ENCODE measurements at places on chromosomes 3 and 15.

DNA sequence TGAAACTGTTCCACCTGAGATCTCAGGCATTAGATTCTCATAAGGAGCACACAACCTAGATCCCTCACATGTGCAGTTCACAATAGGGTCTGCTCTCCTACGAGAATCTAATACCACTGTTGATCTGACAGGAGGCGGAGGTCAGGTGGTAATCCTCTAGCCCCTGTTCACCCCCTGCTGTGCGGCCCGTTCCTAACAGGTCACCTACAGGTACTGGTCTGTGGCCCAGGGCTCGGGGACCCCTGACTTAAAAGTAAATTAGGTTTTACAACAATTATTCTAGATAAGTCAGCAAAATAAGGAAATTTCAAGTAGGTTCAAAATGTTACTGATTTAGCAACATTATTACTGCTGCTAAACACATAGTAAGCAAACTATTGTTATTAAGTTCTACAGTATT, 58.2 kb downstream of the CFAP20DC start:
- DNase-seq: no peak

DNA sequence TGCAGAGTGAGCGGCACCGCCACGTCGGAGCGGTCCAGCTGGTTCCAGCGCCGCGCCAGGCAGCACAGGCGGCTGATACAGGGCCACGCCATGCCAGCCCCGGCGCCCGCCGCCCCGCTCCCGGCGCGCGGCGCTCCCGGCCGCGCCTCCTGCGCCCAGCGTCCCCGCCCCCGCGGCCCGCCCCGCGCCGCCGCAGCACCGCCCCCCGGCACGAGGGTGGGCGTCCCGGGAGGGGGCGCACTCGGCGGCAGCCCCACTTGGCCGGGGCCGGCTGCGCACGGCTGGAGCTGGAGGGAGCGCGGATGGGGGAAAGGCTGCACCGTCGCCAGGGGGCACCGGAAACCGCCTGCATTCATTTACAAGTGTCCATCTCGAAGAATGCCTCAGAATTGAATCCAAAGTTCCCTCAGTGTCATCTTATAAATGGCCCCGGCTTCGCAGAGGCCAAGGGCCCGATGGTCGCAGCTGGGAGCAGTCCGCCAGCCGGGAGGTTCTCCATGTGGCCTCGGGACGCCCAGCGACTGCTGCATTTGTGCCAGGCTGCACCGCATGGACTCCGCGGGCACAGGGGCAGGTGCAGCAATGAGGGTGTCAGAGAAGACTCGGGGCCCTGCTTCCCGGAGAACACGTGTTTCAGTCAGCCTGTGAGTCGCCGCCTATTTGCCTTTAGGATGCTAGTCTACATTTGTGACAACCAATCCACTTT, at the start of gene MAP6D1:
Gene MAP6D1, minus strand, starts transcription at position 122 of the 706 bp plus-strand sequence. Its CDS starts 30 bp downstream, at position 92.
- DNase-seq: peak; percentile 29

DNA sequence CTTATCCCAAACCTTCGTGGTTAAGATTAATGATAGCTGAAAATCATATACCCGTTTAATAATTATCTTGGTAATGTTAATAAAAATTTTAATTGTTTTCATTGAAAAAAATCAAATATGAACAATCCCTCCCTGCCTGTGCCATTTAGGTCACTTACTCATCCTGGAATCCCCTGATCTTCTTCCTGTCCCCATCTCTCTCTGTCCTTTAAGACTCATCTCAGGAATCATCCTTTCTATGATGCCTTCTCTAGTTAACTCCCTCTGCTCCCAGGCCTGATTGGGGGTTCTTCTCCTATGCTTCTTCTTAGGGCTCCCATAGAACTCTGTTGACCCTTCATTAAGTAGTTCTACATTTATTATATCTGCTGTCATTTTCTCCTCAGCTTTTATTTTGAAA, 91.6 kb downstream of the MBNL1 start:
- DNase-seq: no peak

DNA sequence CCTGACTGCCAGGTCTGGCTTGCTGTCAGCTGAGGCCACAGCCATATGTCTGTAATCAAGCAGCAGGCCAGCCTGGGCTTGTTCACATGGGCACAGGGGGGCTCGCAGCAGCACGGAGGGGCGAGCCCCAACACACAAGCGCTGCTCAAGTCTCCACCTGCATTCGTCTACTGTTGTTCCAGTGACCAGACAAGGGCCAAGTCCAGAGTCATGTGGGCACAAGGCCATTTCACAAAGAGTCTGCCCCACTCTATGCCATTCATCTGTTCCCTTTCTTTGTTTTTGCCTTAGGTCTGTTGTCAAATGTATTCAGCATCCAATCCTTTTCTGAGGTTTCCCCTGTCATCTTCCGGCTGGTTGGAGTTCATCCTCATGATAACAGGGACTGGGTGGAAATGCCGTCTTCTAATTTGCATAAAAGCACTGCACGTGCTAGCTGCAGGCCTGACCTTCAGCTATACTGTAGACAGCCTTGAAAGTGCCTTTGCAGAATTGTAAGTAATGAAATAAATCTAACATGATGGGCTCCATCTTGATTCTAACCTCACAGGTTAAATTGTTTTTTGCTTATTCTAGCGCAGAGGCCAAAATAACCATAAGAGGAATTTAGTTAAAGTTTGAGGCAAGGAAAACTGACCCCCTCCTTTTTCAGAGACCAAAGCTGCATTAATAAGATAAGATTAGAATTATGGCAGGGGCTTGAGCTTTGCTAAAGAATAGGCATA, 28.6 kb upstream of the KBTBD12 start:
- no peak for DNase-seq

DNA sequence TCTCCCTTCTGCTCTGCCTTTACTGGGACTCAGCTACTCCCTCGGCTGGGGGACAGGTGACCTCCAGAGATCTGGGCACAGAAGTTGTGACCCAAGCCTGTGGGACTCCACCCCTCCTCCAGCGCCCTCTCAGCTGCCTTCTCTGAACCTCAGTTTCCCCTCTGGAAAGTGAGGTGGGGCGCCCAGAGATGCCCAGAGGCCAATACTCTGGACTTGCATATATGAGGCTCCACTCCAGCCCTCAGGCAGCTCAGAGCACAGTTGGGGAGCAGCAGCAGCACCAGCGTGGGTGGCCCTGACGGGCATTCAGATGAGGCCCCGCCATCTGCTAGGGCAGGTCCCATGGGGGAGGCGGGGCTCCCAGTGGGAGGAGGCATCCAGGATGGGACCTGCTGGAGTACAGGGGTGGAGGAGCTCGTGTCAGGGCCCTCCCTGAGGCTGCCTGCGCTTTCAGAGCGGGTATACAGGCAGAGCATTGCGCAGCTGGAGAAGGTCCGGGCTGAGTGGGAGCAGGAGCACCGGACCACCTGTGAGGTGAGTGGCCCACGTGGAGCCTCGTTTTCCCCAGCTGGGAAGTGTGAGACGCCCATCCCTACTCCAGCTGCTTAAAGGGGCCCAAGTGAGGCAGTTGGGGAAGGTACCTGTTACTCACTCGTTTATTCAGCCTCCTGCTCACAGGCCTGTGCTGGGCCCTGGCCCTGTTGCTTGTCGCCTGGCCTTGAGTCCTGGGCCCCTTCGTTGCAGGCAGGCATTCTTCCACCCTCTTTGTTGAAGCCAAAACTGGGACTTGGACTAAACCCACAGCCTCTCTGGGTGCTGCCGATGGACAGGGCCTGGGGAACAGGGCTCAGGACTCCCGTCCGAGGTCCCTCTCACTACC, 35.4 kb downstream of the PSTPIP1 start:
- peak; percentile 2 for DNase-seq

GRCh38 chr3:186590580-186591295, 20.2 kb downstream of the DNAJB11 start:
- DNase-seq: no peak

DNA sequence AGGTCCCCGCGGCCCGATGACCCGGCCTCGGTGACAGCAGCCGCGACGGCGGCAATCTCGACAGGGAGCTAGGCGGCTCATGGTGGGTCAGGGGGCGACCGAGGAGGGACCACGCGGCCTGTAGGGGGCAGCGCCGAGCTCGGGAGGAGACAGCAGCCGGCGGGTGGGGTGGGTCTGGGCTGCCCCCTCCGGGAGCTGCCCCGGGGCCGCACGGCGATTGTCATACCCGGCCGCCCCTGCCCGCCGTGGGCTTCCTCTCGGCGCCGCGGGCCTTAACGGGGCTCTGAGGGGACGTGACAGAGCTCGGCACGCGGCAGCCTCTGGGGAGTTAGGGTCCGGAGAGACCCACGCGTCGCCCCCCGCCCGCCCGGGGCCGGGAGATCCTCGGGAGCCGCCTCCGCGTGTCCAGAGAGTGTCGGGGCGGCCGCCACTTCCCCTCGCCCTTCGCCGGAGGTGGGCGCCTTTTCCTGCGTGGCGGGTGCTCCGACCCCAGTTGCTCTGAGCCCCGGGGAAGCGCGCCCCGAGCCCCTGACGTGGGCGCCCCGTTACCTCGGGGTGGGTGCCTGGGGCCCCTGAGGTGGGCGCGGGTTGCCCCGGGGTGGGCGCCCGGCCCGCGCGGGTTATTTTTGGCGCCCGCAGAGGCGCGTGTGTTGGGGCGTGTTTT, 539 bp upstream of the PLCL2 start:
- peak; percentile 76 for DNase-seq

GRCh38 chr3:32459450-32459849, 43.2 kb downstream of the CMTM6 start:
- DNase-seq: no peak

DNA sequence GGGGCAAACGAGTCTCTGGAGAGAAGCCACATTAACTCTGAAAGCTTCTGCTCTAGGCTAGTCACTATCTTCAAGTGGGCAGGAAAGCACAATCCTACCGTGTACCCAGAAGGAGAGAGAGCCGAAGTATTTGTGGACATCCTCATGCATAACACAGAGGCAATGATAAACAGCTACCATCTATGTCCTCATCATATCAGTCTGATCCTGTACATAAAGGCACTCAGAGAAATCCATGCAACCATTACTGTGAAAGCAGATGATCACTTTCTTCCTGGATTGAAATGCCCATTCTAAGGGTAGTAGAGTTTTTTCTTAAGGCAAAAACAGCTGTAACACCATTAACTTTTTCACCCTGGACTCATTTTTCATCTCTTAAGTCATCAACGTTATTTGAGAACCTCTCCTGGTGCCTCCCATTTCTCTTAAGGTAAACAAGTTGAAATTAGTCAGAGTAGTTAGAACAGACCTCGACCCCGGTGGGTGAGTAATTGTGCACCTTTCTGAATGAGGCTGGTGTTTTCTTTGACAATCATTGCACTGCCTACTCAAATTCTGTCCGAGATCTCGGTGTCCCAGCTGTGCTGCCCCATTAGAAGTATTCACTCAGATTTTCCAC, 327.4 kb downstream of the SHQ1 start:
- DNase-seq: peak; percentile 78

Measured in stimulated activated CD4-positive, alpha-beta T cell treated with anti-CD3 and anti-CD28 coated beads, Interleukin-4, amount 100 ng/mL, for 24 hours (primary cell).